Activated CD4-positive, alpha-beta memory T cell treated with anti-CD3 and anti-CD28 coated beads for 36 hours (primary cell): ENCODE measurements at places on chromosomes 1 and 21. TPM values are rescaled to one million over a fixed set of nuclear protein-coding genes. Genes with fewer than 3 reads are reported as not detected.

The AK4 gene
- total RNA-seq = 42.7 TPM

- no peaks in the 10 kb centered on the region for H3K27me3 ChIP-seq
- no peak overlapping the region for H3K4me3 ChIP-seq
- DNase-seq = no peak
- no peaks in the 10 kb centered on the region for H3K36me3 ChIP-seq
- peaks cover 6% of the 10 kb centered on the region for H3K4me1 ChIP-seq
- H3K27ac ChIP-seq = no peak overlapping the region
Measured at GRCh38 chr1:155888481-155888880, 22.7 kb downstream of the RIT1 start.

DNA sequence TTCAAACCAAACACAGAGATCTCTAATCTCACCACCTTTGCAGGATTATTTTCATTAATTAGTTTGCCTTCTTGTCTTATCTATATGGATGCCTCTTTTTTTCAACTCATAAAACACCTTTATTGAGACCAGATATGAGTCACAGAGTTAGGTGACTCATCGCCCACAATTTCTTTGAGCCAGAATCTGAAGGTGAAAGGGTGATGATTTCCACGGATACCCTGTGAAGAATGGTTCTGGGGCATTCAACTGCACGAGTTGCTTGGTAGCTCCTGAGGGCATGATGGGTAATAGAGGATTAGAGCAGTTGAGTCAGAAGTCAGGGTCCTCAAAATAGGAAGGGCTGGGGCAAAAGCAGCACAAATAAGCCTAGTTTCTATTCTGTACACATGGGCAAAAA lies 128.2 kb downstream of the TBX19 start:
- peak; percentile 75 for DNase-seq
- no peaks in the 10 kb centered on the region for H3K36me3 ChIP-seq
- H3K27ac ChIP-seq = peak overlapping the region; percentile 53
- H3K4me3 ChIP-seq = peak overlapping the region; percentile 9

DNA sequence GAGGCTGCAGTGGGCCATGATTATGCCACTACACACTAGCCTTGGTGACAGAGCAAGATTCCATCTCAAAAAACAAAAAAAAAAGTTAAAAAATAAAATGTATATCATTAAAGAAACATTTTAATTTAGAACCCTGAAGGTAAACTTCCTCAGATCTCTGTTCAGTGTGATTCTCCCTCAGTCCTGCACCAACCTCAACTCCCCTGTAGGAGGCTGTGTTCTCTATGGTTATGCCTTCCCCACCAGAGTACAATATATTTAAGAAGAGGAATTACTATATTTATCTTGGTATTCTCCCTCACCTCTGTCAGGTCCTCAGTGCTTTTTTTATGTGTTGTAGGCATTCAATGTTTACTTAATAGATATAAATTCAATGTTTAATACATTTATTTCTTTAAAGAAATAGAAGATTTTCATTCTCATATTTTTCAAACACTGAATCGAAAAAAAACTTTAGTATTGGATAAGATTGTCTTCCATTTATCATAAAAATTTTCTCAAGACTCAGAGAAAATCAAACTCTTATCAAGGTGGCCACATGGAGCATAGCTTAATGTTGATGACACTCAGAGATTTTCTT lies 4.8 kb upstream of the LRRC8B start:
- H3K27ac ChIP-seq = no peak overlapping the region
- H3K4me3 ChIP-seq = no peak overlapping the region
- H3K36me3 ChIP-seq = peaks cover 3% of the 10 kb centered on the region
- H3K4me1 ChIP-seq = peaks cover 39% of the 10 kb centered on the region
- no peaks in the 10 kb centered on the region for H3K27me3 ChIP-seq

DNA sequence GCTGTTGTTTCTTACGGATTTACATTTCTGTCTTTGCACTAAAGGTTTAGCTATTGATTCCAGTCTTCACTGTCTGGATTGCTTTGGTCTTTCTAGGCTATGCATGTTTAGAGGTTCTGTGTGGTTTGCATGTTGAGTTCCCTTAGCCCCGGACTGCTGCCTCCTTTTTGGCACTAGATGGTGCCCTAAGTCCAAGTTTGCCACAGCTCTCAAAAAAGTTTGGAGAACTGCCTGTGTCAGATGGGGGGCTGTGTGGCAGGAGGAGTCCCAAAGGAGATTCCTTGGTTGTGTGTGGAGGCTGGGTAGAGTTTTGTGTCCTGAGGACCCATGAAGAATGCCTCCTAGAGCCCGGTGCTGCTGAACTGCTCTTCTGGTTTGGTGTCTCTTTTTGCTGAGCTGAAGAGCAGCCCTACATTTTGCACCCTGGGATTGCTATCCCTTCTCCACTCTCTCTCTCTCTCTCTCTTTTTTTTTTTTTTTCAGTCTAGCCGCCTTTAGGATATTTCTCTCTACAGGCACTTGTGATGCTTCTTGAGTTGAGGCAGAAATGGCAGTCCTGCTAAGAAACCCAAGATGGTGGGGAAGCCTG lies 74.4 kb downstream of the PTGS2 start:
- no peak overlapping the region for H3K4me3 ChIP-seq
- peaks cover 15% of the 10 kb centered on the region for H3K27me3 ChIP-seq
- DNase-seq = peak; percentile 30
